ENCODE measurements at places on chromosomes 16 and 17.
A peak's percentile ranks its signal among the peaks of the same experiment; 100 is the strongest.

GRCh38 chr17:80214012-80214877 lies 5.9 kb downstream of the SGSH start:
- no peak for DNase-seq

DNA sequence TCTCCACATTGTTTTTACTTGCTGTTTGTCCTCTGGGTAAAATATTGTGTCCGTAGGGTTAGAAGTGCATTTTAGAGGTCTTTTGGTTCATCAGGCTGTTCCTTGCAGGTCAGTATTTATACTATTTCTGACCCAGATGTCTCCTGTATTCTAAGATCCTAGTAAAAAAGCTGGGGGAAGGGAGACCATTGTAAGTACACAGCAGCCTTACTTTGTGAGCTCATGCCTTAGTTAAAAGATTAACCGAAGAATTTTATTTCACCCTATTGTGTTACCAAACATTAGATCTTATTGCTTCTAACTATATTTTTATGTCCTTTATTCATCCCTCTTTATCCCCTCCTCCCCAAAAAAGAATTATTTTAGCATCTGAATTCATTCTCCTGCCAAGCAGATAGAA lies 444.1 kb upstream of the RBFOX1 start:
- no peak for DNase-seq

- no peak for DNase-seq
Observed at GRCh38 chr17:68953340-68953997, 1.7 kb downstream of the ABCA8 start.

GRCh38 chr16:10045291-10045775 lies 136.9 kb downstream of the GRIN2A start:
- no peak for DNase-seq

DNA sequence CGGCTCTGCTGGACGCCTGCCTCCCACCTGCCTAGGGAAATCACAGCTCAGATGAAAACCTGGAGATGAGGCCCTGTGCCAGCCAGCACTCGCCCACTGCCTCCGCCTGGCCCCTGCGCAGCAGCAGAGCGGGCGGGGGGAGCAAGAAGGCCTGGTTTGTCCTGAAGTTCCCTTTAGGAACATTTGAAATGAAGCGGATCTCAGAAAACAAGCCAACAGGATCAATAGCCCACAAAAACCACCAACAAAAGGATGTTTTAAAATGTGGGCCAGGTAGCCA lies 48.0 kb downstream of the RBFOX3 start:
- DNase-seq: no peak

- DNase-seq: no peak
Observed at GRCh38 chr17:77453613-77454241, 313.0 kb downstream of the SEC14L1 start.

- no peak for DNase-seq
Observed at GRCh38 chr16:89863741-89864526, 9.5 kb upstream of the TCF25 start.

DNA sequence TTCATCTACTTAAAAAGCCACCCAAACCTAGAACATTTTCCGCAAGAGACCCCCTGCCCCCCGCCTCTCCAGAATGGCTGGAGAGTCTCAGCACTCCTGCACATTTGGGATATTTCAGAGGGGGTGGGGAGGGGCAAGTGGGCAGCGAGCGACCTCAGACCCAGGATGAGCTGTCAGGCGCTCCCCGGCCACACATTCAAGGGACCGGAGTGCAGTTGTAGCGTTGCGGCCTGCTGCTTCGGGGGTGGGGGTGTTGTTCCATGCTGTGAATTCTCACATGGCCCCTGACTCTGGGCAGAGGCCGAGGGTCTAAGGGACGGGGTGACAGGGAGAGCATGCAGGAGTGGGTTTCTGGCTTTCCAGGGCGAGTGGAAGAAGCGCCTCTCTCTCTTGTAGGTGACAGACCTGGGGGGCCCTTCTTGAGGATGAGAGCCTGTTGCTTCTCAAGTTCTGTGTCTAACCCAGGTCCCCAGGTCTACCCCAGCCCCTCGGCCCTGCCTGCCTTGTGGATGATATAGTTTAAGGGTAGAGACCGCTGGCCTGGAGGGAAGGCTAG lies 231.2 kb downstream of the SEC14L1 start:
- DNase-seq: no peak

DNA sequence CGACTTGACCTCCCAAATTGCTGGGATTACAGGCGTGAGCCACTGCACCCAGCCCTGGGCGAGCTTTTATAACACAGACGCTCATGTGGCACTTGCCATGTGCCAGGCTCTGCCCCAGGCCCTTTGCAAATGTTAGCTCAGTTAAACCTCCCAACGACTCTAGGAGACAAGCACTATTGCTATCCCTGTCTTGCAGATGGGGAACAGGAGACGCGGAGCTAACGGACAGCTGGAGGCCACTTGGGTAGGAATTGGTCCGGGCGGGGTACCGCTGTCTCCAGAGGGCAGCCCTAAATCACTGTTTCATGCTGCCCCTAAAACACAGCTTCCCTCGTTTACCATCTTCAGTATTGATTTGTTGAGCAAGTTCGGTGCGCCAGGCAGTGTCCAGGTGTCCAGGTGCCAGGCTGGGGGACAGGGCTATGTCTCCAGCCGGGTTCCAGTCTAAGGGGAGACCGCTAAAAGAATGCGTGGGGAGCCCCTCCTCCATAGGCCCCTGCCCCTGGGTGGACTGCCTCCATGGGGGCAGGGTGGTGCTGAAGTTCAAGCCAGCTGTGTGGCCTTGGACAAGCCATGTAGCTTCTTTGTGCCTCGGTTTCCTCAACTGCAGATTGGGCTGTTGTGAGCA lies 23.7 kb downstream of the TMEM235 start:
- no peak for DNase-seq

- no peak for DNase-seq
Observed at GRCh38 chr16:87922250-87922871, 14.0 kb downstream of the CA5A start.

- no peak for DNase-seq
Observed at GRCh38 chr17:21508211-21508610, 132.1 kb downstream of the KCNJ12 start.

GRCh38 chr16:8951447-8952280 lies 12.0 kb downstream of the USP7 start:
- DNase-seq: no peak

- no peak for DNase-seq
Observed at GRCh38 chr17:78490156-78490555, 87.0 kb downstream of the DNAH17 start.

DNA sequence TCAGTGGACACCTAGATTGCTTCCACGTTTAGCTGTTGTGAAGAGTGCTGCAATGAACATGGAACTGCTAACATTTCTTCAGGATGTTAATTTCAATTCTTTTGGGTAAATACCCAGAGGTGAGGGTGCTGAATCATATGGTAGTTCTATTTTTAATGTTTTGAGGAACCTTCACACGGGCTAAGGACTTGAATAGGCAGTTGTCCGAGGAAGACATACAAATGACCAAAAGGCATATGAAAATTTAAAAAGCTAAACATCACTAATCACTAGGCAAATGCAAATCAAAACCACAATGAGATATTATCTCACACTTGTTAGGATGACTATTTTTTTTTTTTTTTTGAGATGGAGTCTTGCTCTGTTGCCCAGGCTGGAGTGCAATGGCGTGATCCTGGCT lies 173.3 kb downstream of the PRKCB start:
- no peak for DNase-seq

DNA sequence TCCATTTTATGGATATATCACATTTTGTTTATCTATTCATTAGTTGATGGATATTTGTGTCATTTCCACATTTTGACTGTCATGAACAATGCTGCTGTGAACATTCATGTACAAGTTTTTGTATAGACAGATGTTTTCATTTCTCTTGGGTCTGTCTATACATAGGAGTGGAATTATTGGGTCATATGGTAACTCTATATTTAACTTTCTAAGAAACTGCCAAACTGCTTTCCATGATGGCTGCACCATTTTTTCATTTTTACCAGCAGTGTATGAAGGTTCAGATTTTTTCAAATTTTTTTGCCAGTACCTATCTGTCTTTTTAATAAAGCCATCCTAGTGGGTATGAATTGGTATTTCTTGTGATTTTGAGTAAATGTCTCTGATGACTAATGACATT lies 15.5 kb downstream of the NFAT5 start:
- no peak for DNase-seq

DNA sequence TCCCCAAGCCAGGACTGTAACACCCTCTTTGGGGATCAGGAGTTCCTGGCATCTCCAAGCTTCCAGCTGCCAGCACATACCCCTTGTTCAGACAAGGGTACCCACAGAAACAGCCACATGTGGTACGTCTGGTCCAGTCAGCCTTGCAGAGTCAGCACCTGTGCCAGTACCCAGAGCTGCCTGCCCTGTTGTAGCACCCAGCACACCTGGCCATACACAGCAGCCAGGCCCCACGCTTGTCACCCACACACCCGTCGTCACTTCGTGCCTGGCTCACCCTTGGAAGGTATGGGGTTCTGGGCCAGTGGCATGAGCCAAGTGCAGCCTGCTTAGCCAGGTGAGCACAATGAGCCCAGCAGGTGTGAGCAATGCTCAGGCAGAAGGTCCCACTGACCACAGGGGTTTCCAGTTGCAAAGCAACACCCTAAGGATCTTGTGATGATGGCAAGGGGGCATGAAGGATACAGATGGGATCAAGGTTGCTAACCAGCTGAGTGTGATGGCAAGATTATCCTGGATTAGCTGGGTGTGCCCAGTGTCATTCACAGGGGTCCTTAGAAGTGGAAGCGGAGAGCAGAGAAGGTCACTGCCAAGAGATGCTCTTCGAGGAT lies 202.3 kb downstream of the CPPED1 start:
- DNase-seq: no peak

DNA sequence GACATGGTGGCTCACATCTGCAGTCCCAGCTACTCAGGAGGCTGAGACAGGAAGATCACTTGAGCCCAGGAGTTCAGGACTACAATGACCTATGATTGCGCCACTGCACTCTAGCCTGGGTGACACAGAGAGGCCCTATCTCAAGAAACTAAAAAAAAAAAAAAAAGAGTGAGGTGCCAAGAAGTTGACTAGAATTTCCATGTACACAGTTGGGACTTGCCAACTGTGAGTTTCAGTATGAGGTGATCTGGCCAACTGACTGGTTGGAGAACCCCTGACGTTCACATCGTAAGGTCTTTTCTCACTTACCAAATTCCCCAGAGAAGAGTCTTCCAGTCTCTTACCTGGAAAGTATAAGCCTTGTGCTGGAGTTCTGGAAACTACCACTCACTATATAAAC lies 3.1 kb upstream of the MED11 start:
- DNase-seq: no peak

DNA sequence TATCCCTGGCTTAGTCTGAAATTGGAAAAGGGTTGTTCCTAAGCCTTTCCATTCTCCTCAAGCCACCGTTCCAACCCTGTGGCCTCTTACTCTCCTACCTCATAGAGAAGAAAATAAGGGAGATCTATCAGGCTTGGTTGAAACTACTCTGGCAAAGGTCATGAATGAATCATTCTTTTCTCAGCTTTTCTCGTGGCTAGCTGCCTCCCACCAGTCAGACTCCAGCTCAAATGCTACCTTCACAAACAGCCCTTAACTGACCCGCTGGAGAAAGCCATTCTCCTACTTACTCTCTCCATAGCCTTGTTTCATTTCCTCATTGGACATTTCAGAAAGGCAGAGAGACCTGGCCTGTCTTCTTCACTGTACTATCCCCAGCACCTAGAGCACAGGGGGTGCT lies 8.9 kb downstream of the MYH10 start:
- DNase-seq: no peak

GRCh38 chr17:5418858-5419355 lies 555 bp downstream of the NUP88 start:
- DNase-seq: no peak

DNA sequence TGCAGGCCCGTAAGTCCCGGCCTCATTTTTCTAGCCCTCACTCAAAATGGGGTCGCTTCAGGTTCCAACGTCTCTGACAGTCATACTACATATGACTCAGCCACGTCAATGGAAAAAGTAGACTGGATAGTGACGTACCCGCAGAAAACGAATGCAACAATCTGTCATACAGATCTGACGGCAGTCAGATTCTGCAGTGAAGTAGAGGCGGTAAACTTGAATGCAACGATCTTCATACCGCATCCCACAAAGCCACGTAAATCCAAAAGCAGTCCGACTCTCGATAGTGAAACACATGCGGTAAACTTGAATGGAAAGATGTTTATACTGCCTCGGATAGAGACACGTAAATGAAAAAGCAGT lies 38.4 kb upstream of the ARL4D start:
- DNase-seq: no peak

DNA sequence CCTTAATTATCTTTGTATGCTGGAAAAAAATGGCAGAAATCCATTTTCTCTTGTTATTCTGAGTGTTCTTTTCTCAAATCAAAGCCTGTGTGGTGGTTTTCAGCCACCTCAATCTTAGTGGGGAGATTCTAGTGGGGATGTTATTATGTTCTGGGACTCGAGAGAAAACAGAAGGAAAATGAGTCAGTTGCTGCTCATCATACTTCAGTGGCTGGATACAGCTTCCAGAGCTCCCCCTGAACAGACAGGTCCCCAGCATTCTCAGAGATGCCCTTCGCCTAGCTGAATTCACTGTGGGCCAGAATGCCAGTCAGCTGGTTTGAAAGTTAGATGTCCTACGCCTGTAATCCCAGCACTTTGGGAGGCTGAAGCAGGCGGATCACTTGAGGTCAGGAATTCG lies 8.5 kb downstream of the ST6GALNAC1 start:
- no peak for DNase-seq

DNA sequence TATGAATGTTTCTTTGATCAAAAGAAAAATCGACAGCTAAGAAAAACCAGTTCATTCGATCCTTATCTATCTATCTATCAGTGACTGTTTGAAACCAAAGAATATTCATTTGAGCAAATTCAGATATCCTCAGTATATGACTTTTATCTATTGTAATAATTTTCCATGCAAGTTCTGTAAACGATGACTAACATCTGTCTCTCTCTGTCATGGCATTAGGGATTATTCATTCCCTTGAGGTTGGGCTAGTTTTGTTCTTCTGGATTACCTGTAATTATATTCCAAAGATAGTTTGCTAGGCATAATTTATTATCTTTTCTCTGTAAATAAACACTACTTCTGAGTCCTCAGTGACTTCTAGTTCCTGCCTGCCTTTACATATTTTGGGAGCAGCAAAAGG lies 497.7 kb upstream of the CDH11 start:
- no peak for DNase-seq

DNA sequence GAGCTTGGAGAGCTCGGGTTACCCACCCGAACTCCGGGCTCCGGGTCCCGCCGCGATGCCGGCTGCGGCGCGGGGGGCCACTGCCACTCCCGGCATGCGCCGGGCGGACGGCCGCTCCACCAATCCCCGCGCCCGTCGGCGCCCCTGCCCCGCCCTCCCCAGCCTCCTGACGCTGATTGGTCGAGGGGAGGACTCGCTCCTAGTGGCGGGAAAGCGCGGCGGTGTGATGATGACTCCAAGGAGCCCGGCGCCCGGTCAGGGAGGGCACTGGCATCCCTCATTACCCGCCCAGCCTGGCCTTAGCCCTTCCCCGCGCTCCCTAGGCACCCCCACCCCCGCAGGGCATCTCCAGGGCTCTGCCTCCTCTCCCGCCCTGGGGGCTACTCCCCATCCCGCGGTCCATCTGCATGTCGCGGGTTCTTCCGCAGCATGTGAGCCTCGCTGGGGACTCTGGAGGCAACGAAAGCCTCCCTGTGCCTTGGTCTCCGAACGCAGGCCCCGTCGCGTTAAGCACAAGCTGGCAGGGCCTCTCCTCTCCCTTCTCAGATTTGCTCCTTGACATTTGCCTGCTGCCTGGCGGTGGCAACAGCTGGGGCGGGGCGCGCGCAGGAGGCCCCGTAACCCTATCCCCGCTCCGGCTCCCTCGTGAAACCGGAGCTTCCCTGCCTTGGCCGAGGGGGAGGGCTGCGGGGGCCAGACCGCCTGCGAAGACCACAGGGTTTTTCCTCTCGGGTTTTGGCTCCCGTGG lies 1.7 kb downstream of the ATP2A1 start:
- DNase-seq: peak; percentile 40

- no peak for DNase-seq
Observed at GRCh38 chr16:53156516-53156915, 101.7 kb downstream of the CHD9 start.
